NCI-H1417 (cell line): ENCODE measurements at places on chromosomes 2 and 18.

DNA sequence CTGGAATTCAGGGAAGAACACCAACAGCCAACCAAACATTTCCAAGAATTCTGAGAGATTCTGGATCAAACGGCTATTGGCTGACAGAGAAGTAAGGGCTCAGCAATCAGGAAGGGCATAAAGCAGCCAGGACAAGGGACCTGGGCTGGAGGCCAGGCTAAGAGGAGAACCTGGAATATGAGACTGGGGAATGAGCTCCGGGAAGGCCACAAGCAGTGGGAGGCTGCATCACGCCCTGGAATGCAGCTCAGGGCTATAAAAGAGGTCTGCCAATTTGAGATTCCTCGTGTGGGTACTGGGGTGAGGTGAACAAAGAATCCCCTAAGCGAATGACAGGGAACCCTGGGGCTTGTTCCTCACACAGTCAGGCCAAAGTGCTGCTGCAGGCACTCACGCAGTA, 60.4 kb downstream of the ANO7 start:
- DNase-seq, result no peak

- DNase-seq, result no peak
Observed at GRCh38 chr2:197425550-197425949, 9.3 kb downstream of the SF3B1 start.

- no peak for DNase-seq
Observed at GRCh38 chr18:61397222-61397621, 64.0 kb downstream of the CDH20 start.

DNA sequence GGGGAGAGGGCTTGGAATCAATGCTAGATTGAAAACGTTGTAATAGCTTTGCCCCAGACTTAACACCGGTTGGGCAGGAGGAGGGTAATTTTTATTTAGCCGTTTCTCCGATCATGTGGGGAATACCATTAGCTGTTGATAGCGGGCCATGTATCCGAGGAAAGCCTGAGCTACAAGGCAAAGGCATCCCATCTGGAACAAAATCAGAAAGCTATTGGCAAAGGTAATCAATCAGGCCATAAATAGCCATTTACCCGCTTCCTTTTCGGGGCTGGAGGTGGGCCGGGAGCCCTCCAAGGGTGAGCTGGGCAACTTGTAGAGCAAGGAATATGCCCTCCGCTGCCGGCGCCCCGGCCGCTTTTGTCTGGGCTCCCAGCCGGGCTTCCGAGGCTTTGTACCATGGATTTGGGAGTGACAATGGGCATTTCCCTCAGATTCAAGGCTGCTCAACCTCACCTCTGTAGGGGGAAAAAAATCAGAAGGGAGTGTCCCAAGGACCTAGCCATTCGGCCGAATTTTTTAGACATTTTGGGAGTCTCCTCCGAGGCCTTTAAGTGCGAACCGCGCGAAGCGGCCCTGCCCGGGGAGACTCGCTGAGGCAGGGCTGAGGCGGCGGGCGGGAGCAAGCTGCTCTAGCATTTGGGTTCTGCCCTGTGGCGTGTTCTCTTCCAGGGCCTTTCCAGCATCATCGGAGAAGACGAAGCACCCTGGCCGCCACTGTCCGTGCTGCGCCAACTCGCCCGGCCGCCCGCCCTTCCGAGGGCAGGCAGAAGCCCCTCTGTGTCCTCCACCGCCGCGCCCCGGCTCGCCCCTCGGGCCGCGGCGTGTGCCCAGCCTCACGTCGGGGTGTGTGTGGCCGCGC, 1.1 kb upstream of the HOXD9 start:
- DNase-seq, result no peak

DNA sequence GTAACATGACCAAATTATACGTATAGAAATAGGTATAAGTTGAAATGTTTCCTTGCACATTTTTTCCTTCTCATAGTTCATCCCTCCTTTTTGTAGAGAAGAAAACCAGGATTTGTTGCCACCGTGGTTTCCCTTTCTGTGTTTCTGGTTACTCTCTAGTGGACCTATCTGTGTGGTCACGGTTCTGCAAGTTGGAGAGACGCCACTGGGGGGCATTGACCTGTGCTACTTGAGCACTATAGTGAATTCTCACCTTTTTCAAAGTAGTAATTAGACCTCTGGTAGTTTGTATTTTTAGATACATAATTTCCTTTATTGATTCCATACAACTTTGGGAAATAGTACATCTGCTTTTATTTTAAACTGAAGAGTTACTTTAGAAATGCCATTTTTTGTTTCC, 444.8 kb downstream of the PTPRM start:
- DNase-seq, result no peak

GRCh38 chr2:84882414-84882738, 1.5 kb upstream of the TRABD2A start:
- DNase-seq, result no peak

- no peak for DNase-seq
Observed at GRCh38 chr2:205060269-205060668, 515.0 kb downstream of the PARD3B start.

GRCh38 chr2:120659275-120659977, 76.2 kb upstream of the GLI2 start:
- DNase-seq, result no peak

GRCh38 chr2:119438128-119438656, 6.5 kb downstream of the TMEM37 start:
- no peak for DNase-seq

GRCh38 chr2:176665086-176665485, 395.8 kb downstream of the MTX2 start:
- DNase-seq, result no peak

GRCh38 chr2:85681372-85681763, 12.8 kb upstream of the GNLY start:
- no peak for DNase-seq

DNA sequence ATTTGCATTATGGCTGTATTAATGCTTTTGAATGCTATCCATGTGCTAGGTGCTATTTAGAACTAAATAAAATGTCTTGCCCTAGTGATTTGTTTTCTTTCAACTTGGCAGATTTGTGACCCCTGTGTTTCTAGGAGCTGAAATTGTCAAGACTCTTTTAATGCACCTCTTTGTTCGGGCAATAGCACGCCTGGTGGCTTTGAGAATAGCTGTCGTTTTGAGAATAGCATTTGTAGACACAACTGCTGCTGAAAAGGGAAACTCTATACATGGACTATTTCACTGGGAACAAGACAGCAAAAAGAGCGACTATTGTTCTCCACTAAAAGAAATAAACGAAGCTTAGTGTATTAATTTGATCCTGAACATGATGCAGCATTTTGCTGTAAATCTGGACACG, 352.1 kb upstream of the ZNF521 start:
- DNase-seq, result no peak

DNA sequence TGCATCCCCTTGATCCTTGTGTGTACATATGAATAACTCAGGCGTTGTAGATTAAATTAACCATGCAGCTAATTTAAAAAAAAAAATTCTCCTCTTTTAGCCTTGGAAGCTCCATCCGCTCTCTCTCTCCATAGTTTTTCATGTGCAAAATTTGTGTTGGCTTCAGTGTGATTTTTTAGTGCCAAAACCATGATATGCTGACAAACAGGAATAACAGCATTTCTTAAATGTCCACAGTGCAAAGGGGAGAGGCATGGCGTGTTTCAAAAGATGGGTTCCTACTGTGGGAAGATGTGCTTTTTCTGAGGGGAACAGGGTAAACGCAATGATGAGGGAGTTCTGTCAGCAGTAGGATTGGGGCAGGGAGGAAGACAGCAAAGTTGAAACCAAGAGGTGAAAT, 247.0 kb downstream of the ICOS start:
- DNase-seq, result no peak

DNA sequence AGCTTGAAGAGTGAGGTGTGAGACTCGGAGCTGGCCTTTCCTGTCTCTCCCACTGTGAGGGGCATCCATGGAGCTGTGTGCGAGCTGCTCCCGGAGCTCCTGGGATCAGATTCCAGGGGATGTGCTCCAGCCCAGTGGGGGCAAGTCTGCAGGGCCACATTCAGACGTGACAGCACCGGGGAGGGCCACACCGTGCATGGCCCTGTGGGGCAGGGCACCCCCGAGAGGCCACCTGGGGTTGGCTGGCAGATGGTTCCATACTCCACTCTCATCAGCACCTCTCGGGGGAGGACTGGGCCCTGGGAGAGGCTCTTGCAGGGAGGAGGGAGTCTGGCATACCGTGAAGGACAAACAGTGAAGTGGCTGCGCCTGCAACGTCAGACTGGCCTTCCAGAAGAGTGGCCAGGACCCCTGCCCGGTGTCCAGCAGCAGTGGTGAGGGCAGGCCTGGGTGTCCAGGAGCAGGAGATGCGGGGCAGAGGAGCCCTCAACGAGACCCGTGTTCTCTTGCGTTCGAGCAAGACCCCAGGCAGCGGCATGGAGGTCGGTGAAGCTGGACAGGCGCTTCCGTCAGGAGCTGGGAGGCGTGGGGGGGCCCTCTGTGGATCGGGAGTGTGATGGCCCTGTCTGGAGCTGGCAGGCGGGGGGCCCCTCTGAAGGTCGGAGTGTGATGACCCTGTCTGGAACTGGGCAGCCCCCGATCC, 84.3 kb downstream of the ASB1 start:
- DNase-seq, result no peak

DNA sequence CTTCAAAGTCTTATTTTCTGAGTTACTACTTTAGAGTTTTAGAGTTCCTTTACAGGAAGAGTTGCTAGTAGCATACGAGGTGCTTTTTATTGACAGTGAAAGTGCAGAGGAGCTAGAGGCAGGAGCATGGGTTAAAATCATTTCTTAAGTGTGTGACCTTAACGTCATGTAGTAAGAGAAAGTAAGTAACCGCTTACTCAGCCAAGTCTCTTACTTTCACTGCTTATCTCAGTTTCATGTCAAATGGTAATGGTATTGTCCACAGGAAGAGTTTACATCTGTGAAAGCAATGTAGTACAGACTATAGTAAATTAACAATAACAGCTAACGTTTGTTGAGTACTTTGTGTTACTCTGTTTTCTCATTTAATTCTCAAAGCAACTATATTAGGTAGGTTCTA, 12.6 kb downstream of the NDUFAF7 start:
- no peak for DNase-seq

GRCh38 chr18:30057398-30057797, 985.1 kb downstream of the DSC3 start:
- no peak for DNase-seq

DNA sequence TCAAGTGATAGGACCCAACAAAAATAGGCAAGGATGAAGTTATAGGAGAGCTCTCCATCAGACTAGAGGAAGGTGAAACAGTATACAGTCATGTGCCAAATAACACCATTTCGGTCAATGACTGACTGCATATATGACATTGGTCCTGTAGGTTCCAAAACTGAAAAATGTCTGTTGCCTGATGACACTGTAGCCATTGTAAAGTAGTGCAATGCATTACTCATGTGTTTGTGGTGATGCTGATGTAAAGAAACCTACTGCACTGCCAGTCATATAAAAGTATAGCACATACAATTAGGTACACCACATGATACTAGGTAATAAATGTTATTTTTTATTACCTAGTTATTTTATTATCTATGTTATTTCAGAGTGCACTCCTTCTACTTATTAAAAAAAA, 147.9 kb downstream of the GREB1L start:
- no peak for DNase-seq

DNA sequence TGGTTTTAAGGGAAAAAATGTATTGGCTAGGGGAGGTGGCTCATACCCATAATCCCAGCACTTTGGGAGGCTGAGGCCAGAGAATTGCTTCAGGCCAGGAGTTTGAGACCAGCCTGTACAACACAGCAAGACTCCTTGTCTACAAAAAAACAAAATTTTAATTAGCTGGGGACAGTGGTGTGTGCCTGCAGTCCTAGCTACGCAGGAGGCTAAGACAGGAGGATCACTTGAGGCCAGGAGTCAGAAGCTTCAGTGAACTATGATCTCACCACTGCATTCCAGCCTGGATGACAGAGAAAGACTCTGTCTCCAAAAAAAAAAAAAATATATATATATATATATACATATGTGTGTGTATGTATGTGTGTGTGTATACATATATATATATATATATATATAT, 18.5 kb downstream of the CCDC88A start:
- DNase-seq, result no peak

DNA sequence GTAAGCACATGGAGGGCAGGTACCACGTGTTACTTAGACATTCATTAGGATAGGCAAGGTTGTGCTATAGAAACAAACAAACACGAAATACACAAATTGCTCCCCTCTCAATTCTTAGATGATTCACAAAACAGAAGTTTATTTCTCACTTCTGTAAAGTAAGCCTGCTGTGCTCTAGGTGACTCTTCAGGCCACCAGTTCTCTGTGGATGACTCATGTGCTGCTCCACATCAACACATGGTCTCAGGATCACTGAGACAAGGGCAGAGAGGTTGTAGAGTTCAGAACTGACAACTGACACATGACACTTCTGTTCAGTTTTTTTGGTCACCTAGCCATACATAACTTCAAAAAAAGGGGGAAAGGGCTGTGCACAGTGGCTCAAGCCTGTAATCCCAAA, 70.6 kb downstream of the DAW1 start:
- no peak for DNase-seq

DNA sequence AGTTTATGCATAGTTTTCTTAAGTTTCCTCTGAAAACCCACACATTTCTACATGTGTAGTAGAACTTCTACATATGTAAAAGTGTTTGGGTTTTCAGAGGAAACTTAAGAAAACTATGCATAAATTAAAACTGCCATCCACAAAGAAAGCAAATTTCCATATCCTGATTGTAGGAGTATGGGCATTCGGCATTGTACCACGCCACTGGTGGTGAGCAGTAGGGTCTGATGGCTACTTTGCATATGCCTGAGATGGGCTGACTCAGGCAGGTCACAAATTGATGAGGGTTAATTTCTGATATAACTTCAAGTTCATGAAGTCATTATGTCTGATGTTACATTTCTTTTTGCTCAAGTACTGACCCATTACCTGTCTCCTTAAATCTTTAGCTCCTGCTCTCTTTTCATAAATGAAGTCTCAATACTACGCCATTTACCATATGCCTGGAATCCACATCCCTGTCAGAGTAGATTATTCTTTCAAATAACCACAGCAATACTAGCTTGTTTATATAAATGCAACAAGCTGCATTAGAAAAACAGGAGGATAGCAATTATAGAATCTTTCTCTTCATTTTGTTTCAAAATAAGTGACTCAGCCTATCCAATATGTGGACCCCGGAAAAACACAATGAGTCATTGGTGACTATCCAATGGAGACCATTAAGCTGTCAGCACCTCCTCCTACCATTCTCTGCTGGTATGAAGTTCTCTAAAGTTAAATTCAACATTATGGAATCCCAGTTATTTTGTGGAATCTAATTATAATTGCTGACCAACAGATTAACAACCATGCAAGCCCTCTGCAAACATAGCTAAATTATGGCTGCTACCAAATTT, 355.2 kb upstream of the UBE2E3 start:
- no peak for DNase-seq
